Left lung (tissue), 14 donors: ENCODE measurements at places on chromosomes 12 and 14. TPM values are rescaled to one million over a fixed set of nuclear protein-coding genes. Genes with fewer than 3 reads are reported as not detected.
A peak's percentile ranks its signal among the peaks of the same experiment; 100 is the strongest.

DNA sequence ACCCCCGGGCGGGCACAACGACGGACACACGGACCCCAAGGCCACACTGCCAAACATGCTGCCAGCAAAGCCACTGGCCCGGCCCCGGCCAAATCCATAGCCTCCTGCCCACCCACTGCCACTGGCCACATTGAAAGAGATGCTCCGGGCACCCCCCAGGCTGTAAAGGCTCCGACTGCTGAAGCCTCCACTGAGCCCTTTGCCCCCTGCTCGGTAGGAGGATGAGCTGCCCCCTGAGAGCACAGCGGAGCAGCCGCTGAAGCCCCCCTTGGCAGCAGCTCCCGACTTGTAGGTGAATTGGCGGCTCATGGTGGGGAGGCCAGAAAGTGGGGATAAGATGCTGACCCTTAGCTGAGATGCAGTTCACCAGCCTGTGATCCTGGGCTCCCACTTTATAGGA, at the start of gene KRT73:
Gene KRT73, minus strand, starts transcription at position 344 of the 400 bp plus-strand sequence. Its CDS starts 35 bp downstream, at position 309.
- H3K27me3 ChIP-seq, result peaks cover 29% of the 10 kb centered on the region
- no peak within 1 kb of the TSS for H3K27ac ChIP-seq
- no peak for DNase-seq
- H3K4me3 ChIP-seq, result no peak within 1 kb of the TSS

- H3K27ac ChIP-seq, result no peak overlapping the region
- H3K36me3 ChIP-seq, result no peaks in the 10 kb centered on the region
- H3K27me3 ChIP-seq, result no peaks in the 10 kb centered on the region
- H3K4me3 ChIP-seq, result no peak overlapping the region
- H3K4me1 ChIP-seq, result no peaks in the 10 kb centered on the region
- DNase-seq, result peak; percentile 16
Observed at GRCh38 chr14:39988939-39989338, 556.7 kb upstream of the FBXO33 start.

DNA sequence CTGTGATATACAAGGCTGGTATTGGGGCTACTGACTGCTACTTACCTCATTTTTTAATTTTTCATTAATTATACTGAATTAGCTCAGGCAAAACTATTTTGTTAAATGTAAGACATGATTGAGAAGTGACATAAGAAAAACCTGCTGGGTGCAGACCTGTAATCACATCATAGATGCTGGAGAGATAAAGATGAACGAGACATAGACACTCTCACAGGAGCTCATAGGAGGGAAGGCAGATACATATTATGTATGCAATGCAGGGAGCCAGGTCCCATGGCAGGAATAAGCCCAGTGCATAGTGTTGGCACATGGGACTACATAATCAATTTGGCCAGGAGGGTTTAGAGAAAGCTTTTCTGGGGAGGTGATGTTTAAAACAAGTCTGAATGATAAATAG, 74.9 kb downstream of the PRKCH start:
- no peak for DNase-seq
- no peaks in the 10 kb centered on the region for H3K4me1 ChIP-seq
- no peak overlapping the region for H3K4me3 ChIP-seq
- no peaks in the 10 kb centered on the region for H3K27me3 ChIP-seq

DNA sequence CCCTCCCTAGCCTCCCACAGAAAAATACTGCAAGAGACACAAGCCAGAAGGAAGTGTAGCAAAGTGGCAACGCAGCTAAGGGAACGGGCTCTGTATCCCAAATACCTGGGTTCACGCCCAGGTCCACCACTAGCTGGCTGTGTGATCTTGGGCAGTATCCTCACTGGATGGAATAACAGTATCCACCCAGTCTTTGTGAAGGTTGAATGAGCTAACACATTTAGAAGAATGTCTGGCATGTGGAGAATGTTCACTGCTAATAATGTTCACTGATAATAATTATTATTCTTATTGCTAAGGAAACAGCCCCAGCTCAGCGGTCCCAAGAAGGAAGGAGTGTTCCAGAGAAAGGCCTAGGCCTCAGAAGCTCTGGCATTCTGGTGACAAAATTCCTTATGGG, 70.9 kb downstream of the VWF start:
- H3K27me3 ChIP-seq, result peaks cover 5% of the 10 kb centered on the region
- H3K36me3 ChIP-seq, result no peaks in the 10 kb centered on the region
- no peaks in the 10 kb centered on the region for H3K4me1 ChIP-seq

DNA sequence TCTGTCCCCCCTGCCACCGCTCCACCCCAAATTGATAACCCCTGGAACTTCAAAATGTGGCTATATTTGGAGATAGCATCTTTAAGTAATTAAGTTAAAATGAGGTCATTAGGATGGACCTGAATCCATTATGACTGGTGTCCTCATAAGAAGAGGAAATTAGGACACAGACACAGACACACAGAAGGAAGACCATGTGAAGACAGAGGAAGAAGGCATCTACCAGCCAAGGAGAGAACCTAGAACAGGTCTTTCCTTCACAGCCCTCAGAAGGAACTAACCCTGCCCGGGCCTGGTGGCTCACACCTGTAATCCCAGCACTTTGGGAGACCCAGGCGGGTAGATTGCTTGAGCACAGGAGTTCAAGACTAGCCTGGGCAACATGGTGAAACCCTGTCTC, 3.6 kb upstream of the HRK start:
- peaks cover 8% of the 10 kb centered on the region for H3K4me1 ChIP-seq
- H3K36me3 ChIP-seq, result no peaks in the 10 kb centered on the region
- H3K27me3 ChIP-seq, result peaks cover 70% of the 10 kb centered on the region
- DNase-seq, result no peak
- H3K4me3 ChIP-seq, result no peak overlapping the region
- peak overlapping the region; percentile 64 for H3K27ac ChIP-seq

Gene GPR132
- total RNA-seq, result 1.9 TPM

DNA sequence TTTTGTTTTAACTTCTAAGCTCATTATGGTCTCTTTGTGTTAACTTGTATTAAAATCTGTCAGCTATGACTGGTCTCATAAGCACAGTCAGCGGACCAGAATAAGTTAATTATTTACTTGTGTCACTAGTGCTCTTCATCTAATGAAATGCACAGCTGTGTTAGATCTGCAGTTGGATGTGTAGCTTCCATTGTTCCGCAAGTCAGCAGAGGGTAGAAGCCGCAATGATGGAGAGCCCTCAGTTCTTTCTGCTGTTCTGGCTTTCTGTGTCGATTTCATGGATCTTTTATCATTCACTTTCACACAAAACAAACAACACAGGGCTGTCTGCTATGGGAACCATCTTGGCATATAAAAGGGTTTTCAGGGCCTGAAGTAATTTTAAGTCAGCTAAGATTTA, 89.3 kb upstream of the RFX4 start:
- no peaks in the 10 kb centered on the region for H3K4me1 ChIP-seq
- DNase-seq, result no peak
- no peak overlapping the region for H3K27ac ChIP-seq
- peaks cover 30% of the 10 kb centered on the region for H3K36me3 ChIP-seq

- no peaks in the 10 kb centered on the region for H3K36me3 ChIP-seq
- H3K27me3 ChIP-seq, result no peaks in the 10 kb centered on the region
- no peak for DNase-seq
- no peak overlapping the region for H3K27ac ChIP-seq
- no peak overlapping the region for H3K4me3 ChIP-seq
Observed at GRCh38 chr14:105883066-105884005, 357.0 kb downstream of the TMEM121 start.

GRCh38 chr12:108305520-108305919, 33.6 kb downstream of the CMKLR1 start:
- H3K36me3 ChIP-seq, result no peaks in the 10 kb centered on the region
- no peak overlapping the region for H3K4me3 ChIP-seq
- peaks cover 43% of the 10 kb centered on the region for H3K4me1 ChIP-seq

Gene CCDC175
- not detected for total RNA-seq

DNA sequence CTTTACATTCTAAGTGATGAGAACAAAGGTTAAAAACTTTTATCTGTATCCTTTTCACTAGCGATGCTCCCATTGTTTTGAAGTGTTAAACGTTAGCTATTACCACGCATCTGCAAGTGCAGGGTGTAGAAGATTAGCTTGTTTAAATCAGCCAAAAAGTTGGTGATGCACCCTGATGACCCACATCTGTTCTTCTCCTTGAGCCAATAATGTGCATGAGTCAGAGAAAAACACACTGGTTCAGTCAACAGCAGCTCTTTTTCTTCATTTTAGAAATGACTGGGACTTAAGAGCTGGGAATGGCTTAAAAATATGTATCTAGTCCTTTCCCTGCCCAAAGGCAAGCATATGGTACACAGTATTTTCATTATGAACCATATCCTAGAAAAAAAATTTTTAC, 323.5 kb upstream of the PDE3A start:
- no peaks in the 10 kb centered on the region for H3K4me1 ChIP-seq
- no peak for DNase-seq
- H3K27me3 ChIP-seq, result no peaks in the 10 kb centered on the region
- H3K36me3 ChIP-seq, result no peaks in the 10 kb centered on the region
- no peak overlapping the region for H3K27ac ChIP-seq
